ENCODE measurements at places on chromosomes 5 and 9.
A peak's percentile ranks its signal among the peaks of the same experiment; 100 is the strongest.

DNA sequence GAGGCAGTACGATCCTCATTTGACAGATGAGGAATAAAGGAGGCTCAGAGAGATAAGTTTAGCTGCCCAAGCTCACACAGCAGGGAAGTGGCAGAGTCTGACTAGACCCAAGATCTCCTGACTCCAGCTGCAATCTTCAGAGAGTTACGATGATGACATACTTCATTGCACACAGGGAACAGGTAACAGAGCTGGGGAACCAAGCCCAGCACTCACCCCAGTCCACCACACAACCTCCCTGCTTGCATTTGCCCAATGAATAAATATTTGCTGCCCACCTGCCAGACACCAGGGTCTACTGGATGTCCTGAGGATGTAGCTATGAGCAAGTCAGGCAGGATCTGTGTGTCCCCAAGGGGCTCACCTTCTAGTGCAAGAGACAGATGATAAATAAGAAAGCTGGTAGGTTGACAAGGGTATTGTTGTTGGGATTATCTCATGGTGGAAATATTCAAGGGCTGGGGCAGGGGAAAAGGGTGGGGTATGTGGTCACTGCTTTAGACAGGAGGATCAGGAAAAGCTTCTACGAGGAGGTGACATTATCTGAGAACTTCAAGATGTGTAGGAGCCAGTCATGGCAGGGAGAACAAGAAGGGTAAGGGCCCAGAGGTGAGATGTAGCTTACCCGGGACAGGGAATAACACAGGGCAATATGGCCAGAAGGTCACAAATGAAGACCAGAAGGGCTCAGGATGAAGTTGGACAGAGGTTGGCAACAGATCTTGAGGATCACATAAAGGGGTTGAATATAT lies 28.6 kb upstream of the CPEB4 start:
- no peak for DNase-seq

GRCh38 chr9:133506653-133507038 lies 18.1 kb downstream of the MYMK start:
- peak; percentile 20 for DNase-seq

- DNase-seq = no peak
Observed at GRCh38 chr5:138890644-138891043, 15.5 kb upstream of the LRRTM2 start.

DNA sequence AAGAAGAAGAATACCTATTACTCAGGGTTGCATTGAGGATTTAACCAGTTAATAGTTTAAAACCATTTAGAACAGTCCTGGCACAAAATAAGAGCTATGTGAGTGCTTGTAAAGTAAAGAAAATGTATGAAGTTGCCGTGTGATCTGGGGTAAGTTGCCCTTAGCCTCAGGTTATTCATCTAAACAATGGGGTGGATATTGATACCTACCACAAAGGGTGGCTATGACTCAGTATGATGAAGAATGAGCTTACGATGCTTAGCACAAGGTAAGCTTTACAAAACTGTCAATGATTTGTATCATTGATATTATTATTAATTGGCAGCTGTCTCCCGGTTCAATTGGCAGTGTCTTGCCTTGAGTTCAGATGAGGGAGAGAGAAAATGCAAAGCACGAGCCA lies 149.4 kb upstream of the PITX1 start:
- no peak for DNase-seq

GRCh38 chr5:168184103-168184502 lies 107.3 kb upstream of the WWC1 start:
- no peak for DNase-seq

DNA sequence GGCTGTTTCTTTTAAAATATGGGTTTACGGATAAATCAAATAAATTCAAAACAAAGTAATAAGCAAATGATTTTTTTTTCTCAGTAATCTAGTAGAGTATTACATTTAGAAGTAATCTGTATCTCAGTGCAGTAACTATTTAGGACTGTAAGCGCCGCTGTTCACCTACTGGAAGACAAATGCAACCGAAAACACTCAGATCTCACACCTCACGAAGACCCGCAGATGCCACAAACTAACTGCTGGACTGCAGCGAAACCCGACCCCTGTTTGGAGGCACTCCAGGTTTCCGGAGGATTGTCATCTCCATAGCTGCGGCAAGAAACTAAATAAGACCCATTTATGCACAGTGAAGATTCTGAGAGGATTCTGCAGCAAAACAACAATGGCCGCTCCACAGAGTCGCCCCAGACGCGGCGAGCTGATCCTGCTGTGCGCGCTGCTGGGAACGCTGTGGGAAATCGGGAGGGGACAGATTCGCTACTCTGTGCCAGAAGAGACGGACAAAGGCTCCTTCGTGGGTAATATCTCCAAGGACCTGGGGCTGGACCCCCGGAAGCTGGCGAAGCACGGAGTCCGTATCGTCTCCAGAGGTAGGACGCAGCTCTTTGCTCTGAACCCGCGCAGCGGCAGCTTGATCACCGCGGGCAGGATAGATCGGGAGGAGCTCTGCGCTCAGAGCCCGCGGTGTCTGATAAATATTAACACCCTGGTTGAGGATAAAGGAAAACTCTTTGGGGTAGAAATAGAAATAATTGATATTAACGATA lies at the start of gene PCDHGA8:
TSS of gene PCDHGA8 (plus strand) at position 205 of the 770 bp plus-strand sequence. CDS start at position 386, 181 bp downstream.
- no peak for DNase-seq

- DNase-seq = no peak
Observed at GRCh38 chr5:129135633-129136032, 41.1 kb downstream of the ISOC1 start.

- DNase-seq = no peak
Observed at GRCh38 chr9:89879276-89879675, 274.5 kb downstream of the GADD45G start.

- DNase-seq = peak; percentile 62
Observed at GRCh38 chr5:33772380-33772897, 119.4 kb downstream of the ADAMTS12 start.

DNA sequence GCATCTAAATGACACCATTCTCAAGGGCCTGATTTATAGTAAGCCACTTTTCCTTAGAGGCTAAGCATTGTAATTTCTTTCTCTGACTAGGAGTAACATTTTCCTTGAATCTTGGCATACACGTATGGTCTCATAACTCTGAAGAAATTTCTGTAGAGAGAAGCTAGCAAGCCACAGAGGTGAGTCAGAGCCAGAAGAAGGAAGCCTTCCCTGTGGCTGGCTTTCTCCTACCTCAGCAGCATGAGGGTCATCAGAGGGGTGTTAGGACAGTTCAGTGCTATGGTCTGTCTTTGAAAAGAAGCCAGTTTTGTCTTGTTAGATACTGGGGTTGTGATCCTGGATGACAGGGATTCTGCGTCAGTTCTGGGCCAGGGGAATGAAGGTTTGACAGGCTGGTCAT lies 3.2 kb downstream of the SNX30 start:
- DNase-seq = peak; percentile 72

- DNase-seq = peak; percentile 58
Observed at GRCh38 chr5:139104577-139105276, 93.4 kb downstream of the SIL1 start.

DNA sequence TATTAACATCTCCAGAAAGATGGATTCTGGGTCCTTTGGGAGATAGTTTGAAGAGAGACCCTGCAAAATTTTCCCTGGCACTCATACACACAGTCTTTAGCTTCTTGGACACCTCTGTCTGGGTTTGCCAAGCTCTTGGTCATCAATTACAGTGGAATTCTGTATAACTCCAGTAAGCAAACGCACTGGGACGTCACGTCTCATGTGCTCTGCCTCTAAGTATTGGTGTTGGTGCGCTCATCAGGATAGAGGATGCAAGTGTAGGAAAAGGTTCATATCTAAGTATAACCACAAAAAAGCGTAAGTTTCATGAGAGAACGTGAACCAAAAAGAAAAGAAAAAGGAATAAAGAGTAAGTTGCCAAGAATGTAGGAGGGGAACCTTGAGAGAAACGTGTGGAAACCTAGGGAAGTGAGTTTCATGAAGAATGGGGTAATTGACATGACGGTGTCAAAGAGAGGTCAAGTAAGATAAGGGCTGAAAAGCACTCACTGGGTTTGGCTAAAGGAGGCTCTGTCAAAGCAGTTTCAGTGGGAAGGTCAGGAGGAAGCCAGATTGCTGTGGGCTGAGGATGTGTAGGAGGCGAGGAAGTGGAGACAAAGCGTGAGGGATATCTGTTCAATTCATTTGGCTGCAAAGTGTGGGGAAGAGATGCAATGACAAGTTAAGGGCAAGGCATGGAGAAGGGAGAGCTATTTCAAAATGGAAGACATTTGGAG lies 92.7 kb downstream of the RAD23B start:
- no peak for DNase-seq

DNA sequence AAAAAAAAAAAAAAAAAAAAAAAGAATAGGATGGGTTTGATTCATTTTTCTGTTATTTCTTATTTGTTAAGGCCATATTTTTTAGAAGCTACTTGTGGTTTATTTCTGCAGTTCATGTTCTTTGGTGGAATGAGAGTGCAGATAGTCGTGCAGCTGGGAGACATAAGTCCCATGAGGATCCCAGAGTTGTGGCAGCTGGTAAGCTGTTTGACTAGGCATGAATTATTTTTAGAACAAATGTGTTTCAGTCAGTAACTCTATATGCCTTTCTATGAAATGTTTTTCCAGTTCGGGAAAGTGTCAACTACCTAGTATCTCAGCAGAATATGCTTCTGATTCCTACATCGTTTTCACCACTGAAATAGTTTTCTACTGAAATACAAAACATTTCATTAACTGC lies 5.0 kb upstream of the NIPSNAP3B start:
- DNase-seq = no peak

DNA sequence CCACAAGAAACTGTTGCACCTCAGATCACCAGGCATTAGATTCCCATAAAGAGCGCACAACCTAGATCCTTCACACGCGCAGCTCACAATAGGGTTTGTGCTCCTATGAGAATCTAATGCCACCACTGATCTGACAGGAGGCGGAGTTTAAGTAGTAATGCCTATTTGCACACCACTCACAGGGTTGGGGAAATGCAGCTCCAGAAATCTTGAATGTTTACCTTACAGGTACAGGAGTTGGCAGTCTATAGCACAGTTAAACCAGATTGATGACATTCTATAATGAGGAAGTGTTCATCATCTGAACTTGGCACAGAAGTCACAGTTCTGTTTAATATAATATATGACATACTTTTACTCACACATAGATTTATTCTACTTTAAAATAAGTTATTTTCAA lies 732.2 kb upstream of the ZNF608 start:
- no peak for DNase-seq

DNA sequence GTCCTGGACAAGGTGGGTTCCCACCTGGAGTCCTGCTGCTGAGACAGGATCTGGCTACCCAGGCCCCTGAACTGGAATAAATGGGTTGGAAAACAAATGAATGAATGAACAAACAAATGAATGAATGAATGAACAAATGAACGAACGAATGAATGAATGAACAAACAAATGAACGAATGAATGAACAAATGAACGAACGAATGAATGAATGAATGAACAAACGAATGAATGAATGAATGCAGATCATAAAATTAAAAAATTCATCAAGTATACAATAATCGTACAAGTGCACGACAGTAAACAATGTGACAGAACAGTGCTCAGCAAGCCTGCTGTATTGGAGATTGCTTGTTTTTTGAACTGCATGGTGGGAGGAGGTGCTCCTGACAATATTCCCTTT lies 2097.1 kb downstream of the MAT2B start:
- DNase-seq = no peak

DNA sequence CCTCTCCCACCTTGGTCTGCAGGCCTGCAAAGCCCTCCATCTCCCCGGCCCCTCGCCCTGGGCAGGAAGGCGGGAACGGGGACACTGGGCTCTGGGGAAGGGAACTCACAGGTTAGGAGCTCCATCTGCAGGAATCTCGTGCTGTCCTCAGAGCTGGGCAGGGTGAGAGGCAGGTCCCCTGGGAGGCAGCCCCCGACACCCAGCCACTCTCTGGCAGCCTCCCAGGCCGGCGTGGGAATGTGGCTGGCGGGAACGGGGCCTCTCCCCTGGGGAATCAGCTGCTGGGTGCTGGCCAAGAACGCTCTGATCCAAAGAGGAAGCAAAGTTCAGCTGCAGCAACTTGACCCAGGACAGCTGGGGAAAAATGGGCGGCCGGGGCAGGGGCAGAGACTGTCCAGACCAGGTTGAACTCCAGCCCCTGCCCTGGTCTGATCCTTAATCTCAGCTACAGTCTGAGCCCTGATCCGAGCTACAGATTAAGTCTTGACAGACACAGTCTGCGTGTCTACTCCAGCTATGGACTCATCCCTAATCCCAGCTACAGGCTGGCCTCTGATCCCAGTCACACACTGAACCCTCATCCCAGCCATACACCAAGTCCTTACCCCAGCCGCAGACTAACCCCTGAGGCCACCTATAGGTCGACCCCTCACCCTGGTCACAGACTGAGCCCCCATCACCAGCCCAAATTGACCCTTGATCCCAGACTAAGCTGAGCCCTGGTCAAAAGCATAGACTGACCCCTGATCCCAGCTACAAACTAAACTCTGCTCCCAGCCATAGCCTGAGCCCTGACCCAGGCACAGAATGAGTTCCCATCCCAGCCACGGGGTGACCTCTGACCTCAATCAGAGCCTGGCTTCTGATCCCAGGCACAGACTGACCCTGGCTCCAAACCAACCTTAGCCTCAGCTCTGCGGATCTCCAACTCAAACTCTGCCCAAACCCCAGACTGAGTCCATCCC lies 37.3 kb upstream of the EGFL7 start:
- no peak for DNase-seq

- no peak for DNase-seq
Observed at GRCh38 chr5:142862594-142862993, 92.4 kb downstream of the ARHGAP26 start.

GRCh38 chr5:86757824-86758223 lies 140.1 kb downstream of the COX7C start:
- no peak for DNase-seq

DNA sequence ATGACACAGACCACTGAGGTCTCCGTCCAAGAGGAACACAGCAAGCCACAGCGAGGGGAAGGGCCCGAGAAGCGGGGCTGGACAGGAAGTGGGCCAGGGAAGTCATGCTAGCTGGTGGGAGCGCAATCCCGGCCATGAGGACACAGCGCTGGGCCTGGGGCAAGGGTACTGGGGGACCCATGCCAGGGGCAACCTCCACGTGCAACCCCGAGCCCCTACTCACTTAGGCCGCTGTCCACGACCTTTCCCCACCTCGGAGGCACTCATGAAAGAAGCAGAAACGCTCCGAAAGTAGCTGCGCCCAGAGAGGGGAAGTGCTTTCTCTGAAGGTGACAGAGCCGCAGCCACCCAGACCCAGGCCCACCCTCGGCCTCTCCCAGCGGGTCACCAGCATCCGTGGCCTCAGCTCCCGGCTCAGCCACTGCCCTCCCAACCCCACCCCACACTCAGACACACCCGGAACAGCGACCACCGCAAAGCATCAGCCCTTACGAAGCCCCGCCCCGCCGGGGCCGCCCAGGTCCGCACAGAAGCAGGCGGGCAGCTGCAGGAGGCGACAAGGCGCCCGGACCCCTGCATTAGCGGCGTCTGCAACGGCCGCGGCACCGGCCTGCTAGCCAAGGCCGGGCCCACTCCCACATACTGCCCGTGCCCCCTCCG lies 782 bp downstream of the BICD2 start:
- no peak for DNase-seq

GRCh38 chr9:69176471-69177171 lies 2.5 kb downstream of the TJP2 start:
- no peak for DNase-seq

GRCh38 chr5:64165500-64166200 lies at the start of gene RNF180:
RNF180 (plus strand) TSS chr5:64165843; CDS start chr5:64200808, 34,965 bp downstream.
- DNase-seq = no peak

Data from fibroblast of skin of left biceps (primary cell).